ENCODE measurements at places on chromosomes 5 and 9. TPM values are rescaled to one million over a fixed set of nuclear protein-coding genes. Genes with fewer than 3 reads are reported as not detected.

SEMA6A gene
- total RNA-seq: 2.2 TPM

PCDHB2 gene
- not detected for total RNA-seq

PCDHGA11 gene
- not detected for total RNA-seq

SLC6A3 gene
- not detected for total RNA-seq
